ENCODE measurements at places on chromosomes 7 and 10. TPM values are rescaled to one million over a fixed set of nuclear protein-coding genes. Genes with fewer than 3 reads are reported as not detected.

DNA sequence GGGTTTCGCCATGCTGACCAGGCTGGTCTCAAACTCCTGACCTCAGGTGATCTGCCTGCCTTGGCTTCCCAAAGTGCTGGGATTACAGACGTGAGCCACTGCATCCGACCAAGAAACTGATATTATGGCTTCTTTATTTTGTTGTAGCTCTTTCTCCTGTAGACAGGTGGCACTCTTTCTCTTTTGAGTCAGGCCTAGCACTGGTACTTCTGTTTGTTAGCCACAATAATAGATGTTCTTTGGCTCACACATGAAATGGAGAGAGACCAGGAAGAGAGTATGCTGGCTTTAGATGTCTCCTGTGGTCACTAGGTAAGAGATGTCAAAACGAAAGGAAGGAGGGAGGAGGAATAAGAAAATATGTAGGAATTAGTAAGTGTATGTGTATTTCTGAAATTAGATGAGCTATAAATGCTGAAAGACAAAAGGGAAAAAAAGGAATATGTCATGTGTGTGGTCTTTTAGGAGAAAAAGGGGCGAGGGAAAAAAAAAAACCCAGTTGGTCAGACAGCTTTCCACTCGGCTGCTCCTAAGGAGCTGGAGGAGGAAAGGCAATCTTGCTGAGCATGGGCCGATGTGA is 78.7 kb downstream of the CLEC2L start:
- H3K4me1 ChIP-seq, result no peaks in the 10 kb centered on the region
- H3K36me3 ChIP-seq, result peaks cover 12% of the 10 kb centered on the region
- DNase-seq, result no peak
- no peak overlapping the region for H3K4me3 ChIP-seq
- no peaks in the 10 kb centered on the region for H3K27me3 ChIP-seq

CLEC2L gene
- total RNA-seq, result not detected

RHOBTB1 gene
- total RNA-seq, result 8.6 TPM

OPALIN gene
- not detected for total RNA-seq

DNA sequence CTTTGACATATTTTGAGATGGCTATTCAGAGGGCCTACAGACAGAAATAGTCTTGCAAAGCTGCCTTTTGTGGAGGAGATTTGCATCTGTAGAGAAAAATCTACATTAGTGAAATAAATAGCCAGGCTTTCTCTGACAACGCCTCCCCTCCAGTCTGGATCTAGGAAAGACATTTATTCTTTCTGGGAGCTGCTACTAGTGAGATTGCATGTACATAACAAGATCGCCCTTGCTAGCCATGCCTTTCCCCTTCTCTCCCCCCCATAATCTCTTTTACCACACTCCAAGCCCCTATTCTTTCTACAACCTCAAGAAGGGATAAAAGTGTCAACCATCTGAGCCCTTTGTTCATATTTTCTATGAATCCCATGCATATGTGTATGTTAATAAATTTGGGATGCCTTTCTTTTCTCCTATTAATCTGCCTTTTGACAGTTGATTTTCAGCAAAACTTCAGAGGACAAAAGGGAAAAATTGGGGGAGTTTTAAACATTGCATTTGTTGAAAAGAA is 194.2 kb downstream of the SNX13 start:
- no peaks in the 10 kb centered on the region for H3K4me1 ChIP-seq
- DNase-seq, result no peak
- no peaks in the 10 kb centered on the region for H3K27me3 ChIP-seq

- no peak overlapping the region for H3K4me3 ChIP-seq
- H3K4me1 ChIP-seq, result no peaks in the 10 kb centered on the region
- DNase-seq, result peak; percentile 48
- H3K27ac ChIP-seq, result no peak overlapping the region
- H3K36me3 ChIP-seq, result no peaks in the 10 kb centered on the region
- no peaks in the 10 kb centered on the region for H3K27me3 ChIP-seq
Observed at GRCh38 chr10:47252093-47252780, 47.8 kb upstream of the GDF10 start.

SLC39A12 gene
- total RNA-seq, result not detected

NEURL1 gene
- 0.41 TPM for total RNA-seq

CLRN3 gene
- total RNA-seq, result not detected

SLC26A3 gene
- total RNA-seq, result 8.9 TPM

GRCh38 chr10:77873536-77874380 is 52.8 kb downstream of the DLG5 start:
- H3K4me3 ChIP-seq, result no peak overlapping the region
- peak overlapping the region; percentile 91 for H3K27ac ChIP-seq
- peaks cover 82% of the 10 kb centered on the region for H3K4me1 ChIP-seq
- no peaks in the 10 kb centered on the region for H3K27me3 ChIP-seq

- no peak for DNase-seq
- H3K4me1 ChIP-seq, result peaks cover 10% of the 10 kb centered on the region
- H3K27me3 ChIP-seq, result no peaks in the 10 kb centered on the region
- peaks cover 14% of the 10 kb centered on the region for H3K36me3 ChIP-seq
- H3K4me3 ChIP-seq, result no peak overlapping the region
Observed at GRCh38 chr7:134290286-134290685, 26.4 kb downstream of the SLC35B4 start.

GRCh38 chr7:5396542-5396941 is 27.1 kb downstream of the TNRC18 start:
- peak overlapping the region; percentile 36 for H3K4me3 ChIP-seq
- H3K4me1 ChIP-seq, result peaks cover 60% of the 10 kb centered on the region
- H3K27ac ChIP-seq, result peak overlapping the region; percentile 78
- DNase-seq, result peak; percentile 77

DNA sequence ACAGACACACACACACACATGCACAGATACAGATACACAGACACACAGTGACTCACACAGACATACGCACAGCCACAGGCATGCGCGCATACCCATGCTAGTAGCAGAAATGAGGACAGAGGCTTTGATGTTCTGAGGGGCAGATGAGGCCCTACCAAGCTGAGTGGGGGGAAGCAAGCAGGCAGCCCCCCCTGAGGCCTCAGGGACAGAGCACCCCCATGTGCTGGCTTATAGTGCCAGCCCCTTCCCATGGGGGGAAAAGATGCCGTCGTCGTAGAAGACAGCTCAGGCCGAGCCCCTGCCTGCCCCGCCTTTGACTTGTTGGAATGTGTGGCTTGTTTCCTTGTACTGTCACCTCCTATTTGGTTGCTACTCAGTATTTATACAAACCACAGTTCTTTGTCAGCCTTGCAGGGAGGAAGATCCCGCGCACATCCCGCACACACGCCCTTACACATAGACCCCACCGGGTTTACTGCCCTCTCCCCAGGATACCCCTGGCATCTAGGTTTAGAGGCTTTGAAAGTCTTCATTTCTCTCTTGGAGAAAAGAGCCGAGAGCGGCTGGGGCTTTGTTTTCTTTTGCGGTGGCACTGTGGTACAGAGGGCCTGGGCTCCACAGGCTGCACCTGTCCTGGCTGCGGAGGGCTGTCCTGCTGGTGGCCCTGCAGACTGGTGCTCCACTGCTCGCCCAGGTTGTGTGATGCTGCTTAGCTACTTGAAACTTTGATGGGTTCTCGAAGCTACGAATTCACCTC is 112.5 kb downstream of the DOCK1 start:
- DNase-seq, result no peak
- no peaks in the 10 kb centered on the region for H3K27me3 ChIP-seq
- peaks cover 3% of the 10 kb centered on the region for H3K4me1 ChIP-seq
- H3K36me3 ChIP-seq, result no peaks in the 10 kb centered on the region

TMEM106B gene
- 77.1 TPM for total RNA-seq

GRCh38 chr7:101248276-101248675 is 3.4 kb upstream of the FIS1 start:
- peaks cover 30% of the 10 kb centered on the region for H3K4me1 ChIP-seq
- H3K4me3 ChIP-seq, result no peak overlapping the region
- no peak overlapping the region for H3K27ac ChIP-seq
- no peak for DNase-seq

DNA sequence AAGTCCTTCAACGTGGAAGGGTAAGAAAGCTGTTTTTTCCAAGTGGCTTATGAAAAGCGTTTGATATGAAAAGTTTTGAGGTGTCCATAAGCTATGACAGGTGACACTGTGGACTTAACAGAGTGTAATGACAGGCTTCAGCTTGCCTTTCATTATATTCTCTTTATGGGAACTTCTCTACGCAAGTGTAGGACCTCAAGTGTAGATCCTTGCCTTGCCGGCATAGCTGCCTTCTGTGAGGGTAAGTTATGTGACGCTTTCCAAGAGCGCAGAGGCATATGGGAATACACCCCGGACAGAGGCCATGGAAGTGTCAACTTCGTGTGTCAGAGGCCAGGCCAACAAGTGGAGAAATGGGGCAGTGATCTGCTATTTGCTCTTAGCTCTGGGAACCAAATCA is 91.9 kb downstream of the GALNT11 start:
- no peak for DNase-seq
- peaks cover 43% of the 10 kb centered on the region for H3K36me3 ChIP-seq
- no peak overlapping the region for H3K4me3 ChIP-seq
- no peaks in the 10 kb centered on the region for H3K4me1 ChIP-seq

SPDYE1 gene
- total RNA-seq, result not detected

DNA sequence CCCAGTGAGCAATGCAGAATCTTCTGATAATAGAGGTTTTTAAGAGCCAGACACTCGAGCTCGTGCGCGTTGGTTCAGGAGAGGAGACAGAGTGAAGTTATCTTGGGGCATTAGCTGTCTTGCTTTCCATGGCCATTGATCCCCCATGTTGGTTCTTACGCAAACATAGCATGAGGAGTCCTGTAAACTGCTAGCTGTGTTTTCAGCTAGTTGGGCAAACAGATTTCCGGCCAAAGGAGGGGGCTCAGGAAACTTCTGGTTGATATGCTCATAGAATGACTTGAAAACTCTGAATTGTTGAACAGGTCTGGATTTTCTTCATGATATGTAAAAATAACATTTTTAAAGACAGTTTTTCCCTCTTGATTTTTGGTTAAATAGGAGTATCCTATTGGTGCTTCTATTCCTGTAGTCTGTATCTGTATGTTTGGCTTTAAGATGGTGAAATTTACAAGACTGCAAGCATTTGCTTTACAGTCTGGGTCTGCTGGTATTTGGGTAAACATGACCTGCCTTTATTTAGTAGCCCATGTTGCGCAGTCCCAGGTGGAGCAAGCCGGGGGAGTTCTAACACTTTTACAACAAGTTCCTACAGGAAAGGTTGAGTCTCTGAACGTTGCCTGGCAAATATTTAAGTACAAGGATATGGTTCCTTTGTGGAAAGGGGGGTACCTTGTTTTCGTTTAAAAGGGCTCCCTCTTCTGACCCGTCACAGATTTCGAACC is 218.4 kb upstream of the KCND2 start:
- no peak overlapping the region for H3K4me3 ChIP-seq
- DNase-seq, result no peak
- no peaks in the 10 kb centered on the region for H3K36me3 ChIP-seq
- no peaks in the 10 kb centered on the region for H3K27me3 ChIP-seq
- H3K27ac ChIP-seq, result peak overlapping the region; percentile 62

PKD1L1 gene
- 0.71 TPM for total RNA-seq

MKI67 gene
- 1.8 TPM for total RNA-seq

DNA sequence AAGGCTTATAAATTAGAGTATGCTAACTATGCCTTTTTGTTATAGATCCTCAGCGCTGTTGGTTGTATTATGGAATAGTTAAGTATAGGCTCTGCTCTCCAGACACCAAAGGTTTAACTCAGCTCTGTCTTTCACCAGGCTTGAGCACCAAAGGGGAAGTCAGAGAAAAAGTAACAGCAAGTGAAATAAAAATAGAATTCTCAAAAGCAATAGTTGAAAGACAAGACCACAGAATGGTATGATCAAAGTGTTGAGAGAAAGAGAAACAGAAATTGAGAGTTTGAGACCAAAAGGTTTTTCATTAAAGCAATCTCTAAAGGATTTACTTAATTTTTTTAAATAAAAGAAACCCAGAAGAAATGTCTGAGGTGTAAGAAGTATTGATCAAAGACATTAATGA is 529.8 kb upstream of the C7orf33 start:
- no peak for DNase-seq
- no peaks in the 10 kb centered on the region for H3K27me3 ChIP-seq
- H3K36me3 ChIP-seq, result no peaks in the 10 kb centered on the region
- H3K4me1 ChIP-seq, result no peaks in the 10 kb centered on the region
- H3K4me3 ChIP-seq, result no peak overlapping the region

- DNase-seq, result no peak
- no peaks in the 10 kb centered on the region for H3K36me3 ChIP-seq
- no peaks in the 10 kb centered on the region for H3K4me1 ChIP-seq
- no peaks in the 10 kb centered on the region for H3K27me3 ChIP-seq
- H3K27ac ChIP-seq, result no peak overlapping the region
- no peak overlapping the region for H3K4me3 ChIP-seq
Observed at GRCh38 chr7:1990001-1990670, 242.6 kb downstream of the MAD1L1 start.

SPAM1 gene
- not detected for total RNA-seq

OR2A5 gene
- total RNA-seq, result not detected

FAM25C gene
- total RNA-seq, result not detected

GRCh38 chr7:41977151-41977651 is 259.8 kb downstream of the GLI3 start:
- H3K36me3 ChIP-seq, result no peaks in the 10 kb centered on the region
- no peaks in the 10 kb centered on the region for H3K27me3 ChIP-seq
- H3K27ac ChIP-seq, result no peak overlapping the region
- peaks cover 55% of the 10 kb centered on the region for H3K4me1 ChIP-seq

DNA sequence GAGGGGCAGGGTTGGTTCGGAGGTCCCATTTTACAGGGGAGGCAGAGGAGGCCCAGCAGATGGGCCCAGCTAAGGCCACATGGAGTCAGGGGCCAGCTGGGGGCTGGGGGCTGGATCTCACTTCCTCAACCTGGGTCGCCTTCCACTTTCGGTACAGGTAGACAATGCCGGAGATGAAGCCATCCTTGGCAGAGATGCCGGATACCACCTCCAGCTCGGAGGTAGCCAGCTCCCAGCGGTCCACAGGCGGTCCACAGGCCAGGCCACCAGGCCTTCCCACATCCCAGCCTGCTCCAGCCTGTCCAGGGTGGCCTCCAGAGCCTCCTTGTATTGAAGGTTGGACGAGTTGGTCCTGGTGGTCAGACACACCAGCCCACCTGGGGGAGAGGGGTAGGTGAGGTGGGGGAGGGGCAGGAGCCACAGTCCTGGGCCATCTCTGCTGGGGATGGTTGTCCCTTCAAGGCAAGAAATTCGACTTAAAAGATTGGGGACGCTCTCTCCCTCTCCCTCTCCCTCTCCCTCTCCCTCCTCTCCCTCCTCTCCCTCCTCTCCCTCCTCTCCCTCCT is 3.9 kb downstream of the CLDN4 start:
- no peak for DNase-seq
- peaks cover 11% of the 10 kb centered on the region for H3K27me3 ChIP-seq
- H3K4me1 ChIP-seq, result no peaks in the 10 kb centered on the region

DNA sequence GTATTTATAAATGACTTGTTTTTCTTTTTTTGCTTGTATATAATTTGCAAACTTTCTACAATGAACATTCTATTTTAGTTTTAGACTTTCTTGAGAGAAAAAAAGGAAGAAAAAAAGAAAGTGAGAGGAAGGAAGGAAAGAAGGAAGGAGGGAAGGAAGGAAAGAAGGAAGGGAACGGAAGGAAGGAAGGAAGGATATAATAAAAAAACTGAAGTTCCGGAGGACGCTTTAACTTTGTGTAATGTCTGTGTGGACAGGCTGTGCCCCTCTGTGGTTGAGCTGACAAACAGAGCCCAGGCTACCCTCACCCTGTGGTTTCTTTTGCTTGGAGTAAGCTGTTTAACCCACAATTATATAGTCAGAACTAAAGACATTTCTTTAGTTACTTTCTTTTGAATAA is 108.7 kb downstream of the SEMA3D start:
- H3K27me3 ChIP-seq, result no peaks in the 10 kb centered on the region
- no peak for DNase-seq
- no peaks in the 10 kb centered on the region for H3K4me1 ChIP-seq
- no peak overlapping the region for H3K27ac ChIP-seq

MUC3A gene
- total RNA-seq, result 3.0 TPM

All from sigmoid colon (tissue), 7 donors.